A549 treated with ZK216348 at 1 μM for 4 hours (cell line): ENCODE measurements at places on chromosomes 5 and 9. TPM values are rescaled to one million over a fixed set of nuclear protein-coding genes. Genes with fewer than 3 reads are reported as not detected.

The NTNG2 gene
- total RNA-seq = 1.2 to 4.8 TPM (median 3.1 TPM) in 5 replicates

The CMYA5 gene
- 0.07 to 0.53 TPM (median 0.18 TPM) in 5 replicates for total RNA-seq

The GCNT4 gene
- 0.33 to 0.72 TPM (median 0.34 TPM) in 5 replicates for total RNA-seq

The ZNF300 gene
- total RNA-seq = 2.4 to 3.8 TPM (median 2.5 TPM) in 5 replicates

The TAF11L10 gene
- not detected in 5 replicates for total RNA-seq

The PITX1 gene
- 14.2 to 38.1 TPM (median 36.5 TPM) in 5 replicates for total RNA-seq

The HK3 gene
- total RNA-seq = 0.09 TPM in 1 of 5 replicates, not detected in the others

The ELAVL2 gene
- total RNA-seq = not detected in 5 replicates

The PPP3R2 gene
- total RNA-seq = not detected in 5 replicates

The FOXI1 gene
- not detected in 5 replicates for total RNA-seq

The SHISAL2B gene
- total RNA-seq = 0.20 TPM in 1 of 5 replicates, not detected in the others

The C9 gene
- total RNA-seq = not detected in 5 replicates

The TNFSF8 gene
- not detected in 5 replicates for total RNA-seq

The SPAG8 gene
- total RNA-seq = 0.32 to 0.72 TPM (median 0.56 TPM) in 4 of 5 replicates, not detected in the other

The STARD4 gene
- 2.1 to 5.4 TPM (median 4.5 TPM) in 5 replicates for total RNA-seq

The ZNF454 gene
- total RNA-seq = not detected in 5 replicates

The IFNB1 gene
- not detected in 5 replicates for total RNA-seq

The FOXD1 gene
- total RNA-seq = 15.5 to 25.4 TPM (median 19.9 TPM) in 5 replicates

The ACTBL2 gene
- total RNA-seq = 0.09 to 0.12 TPM in 2 of 5 replicates, not detected in the others

The ARHGEF39 gene
- total RNA-seq = 14.7 to 19.5 TPM (median 18.0 TPM) in 5 replicates

The PCDHGA12 gene
- total RNA-seq = not detected in 5 replicates

The IFNA13 gene
- not detected in 5 replicates for total RNA-seq

The SMARCA2 gene
- 24.7 to 41.6 TPM (median 27.5 TPM) in 5 replicates for total RNA-seq

The F12 gene
- 11.6 to 25.9 TPM (median 23.8 TPM) in 5 replicates for total RNA-seq

The OCLN gene
- 9.6 to 15.3 TPM (median 10.1 TPM) in 5 replicates for total RNA-seq

The PCDHGA2 gene
- 0.37 to 0.79 TPM (median 0.54 TPM) in 5 replicates for total RNA-seq

The CD72 gene
- total RNA-seq = 0.11 to 0.41 TPM (median 0.18 TPM) in 4 of 5 replicates, not detected in the other

The ADAMTS6 gene
- 0.02 to 0.19 TPM (median 0.11 TPM) in 5 replicates for total RNA-seq

The STK32A gene
- total RNA-seq = 0.20 to 0.74 TPM (median 0.29 TPM) in 5 replicates

The SV2C gene
- 0.01 to 0.02 TPM in 2 of 5 replicates, not detected in the others for total RNA-seq

The SPOCK1 gene
- total RNA-seq = 8.0 to 26.8 TPM (median 17.2 TPM) in 5 replicates

The PRRX2 gene
- total RNA-seq = 3.6 to 12.5 TPM (median 11.3 TPM) in 5 replicates

The SLC23A1 gene
- total RNA-seq = 0.91 to 1.4 TPM (median 1.1 TPM) in 5 replicates

The ANKRD31 gene
- total RNA-seq = 0.05 to 0.08 TPM (median 0.06 TPM) in 5 replicates

The PCDHB3 gene
- total RNA-seq = 0.09 TPM in 1 of 5 replicates, not detected in the others

The C5orf52 gene
- total RNA-seq = not detected in 5 replicates

The ANKDD1B gene
- total RNA-seq = 0.14 to 0.17 TPM in 2 of 5 replicates, not detected in the others

The ST8SIA4 gene
- total RNA-seq = 0.12 to 0.78 TPM (median 0.47 TPM) in 5 replicates

The GFI1B gene
- not detected in 5 replicates for total RNA-seq

The SPARC gene
- total RNA-seq = 13.5 to 27.1 TPM (median 21.9 TPM) in 5 replicates

The EGR1 gene
- 9.5 to 13.7 TPM (median 10.0 TPM) in 5 replicates for total RNA-seq

The RHOBTB3 gene
- 5.3 to 10.5 TPM (median 8.4 TPM) in 5 replicates for total RNA-seq

The FYB1 gene
- total RNA-seq = 9.7 to 18.1 TPM (median 12.6 TPM) in 5 replicates

The ARL10 gene
- 0.02 to 1.2 TPM (median 0.10 TPM) in 5 replicates for total RNA-seq

The GNPDA1 gene
- total RNA-seq = 61.0 to 76.4 TPM (median 65.2 TPM) in 5 replicates

The RPL35 gene
- 2,441 to 3,262 TPM (median 2,630 TPM) in 5 replicates for total RNA-seq
